ENCODE measurements at places on chromosomes 13 and 19. TPM values are rescaled to one million over a fixed set of nuclear protein-coding genes. Genes with fewer than 3 reads are reported as not detected.
A peak's percentile ranks its signal among the peaks of the same experiment; 100 is the strongest.

- no peak overlapping the region for H3K27ac ChIP-seq
- peaks cover 5% of the 10 kb centered on the region for H3K4me1 ChIP-seq
- no peaks in the 10 kb centered on the region for H3K36me3 ChIP-seq
- H3K4me3 ChIP-seq: no peak overlapping the region
These were observed 445.5 kb upstream of the SGCG start for GRCh38 chr13:22735011-22735995.

NPHS1 gene
- 0.57 TPM for total RNA-seq

DNA sequence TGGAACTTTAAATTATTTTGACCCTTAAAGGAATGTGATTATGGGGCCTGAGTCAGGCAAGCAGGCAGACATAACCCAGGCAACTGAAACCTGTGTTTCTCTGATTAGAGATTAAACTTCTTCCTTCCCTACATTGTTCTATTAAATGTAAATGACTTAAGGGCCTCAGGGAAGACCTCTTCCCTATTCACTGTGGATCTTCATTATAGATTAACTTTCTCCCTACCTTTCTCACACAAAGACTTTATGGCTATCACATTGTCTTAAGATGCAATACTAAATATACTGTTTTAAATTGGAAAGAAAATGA is 8.8 kb upstream of the METTL21C start:
- H3K36me3 ChIP-seq: no peaks in the 10 kb centered on the region
- no peak overlapping the region for H3K4me3 ChIP-seq
- no peaks in the 10 kb centered on the region for H3K27me3 ChIP-seq
- DNase-seq: no peak

GRCh38 chr19:38268539-38268938 is 4.2 kb downstream of the SPINT2 start:
- peak overlapping the region; percentile 99 for H3K27ac ChIP-seq
- H3K4me3 ChIP-seq: no peak overlapping the region
- H3K36me3 ChIP-seq: no peaks in the 10 kb centered on the region
- no peak for DNase-seq
- peaks cover 75% of the 10 kb centered on the region for H3K4me1 ChIP-seq

- no peaks in the 10 kb centered on the region for H3K4me1 ChIP-seq
- no peak for DNase-seq
- no peaks in the 10 kb centered on the region for H3K27me3 ChIP-seq
- H3K27ac ChIP-seq: no peak overlapping the region
- no peak overlapping the region for H3K4me3 ChIP-seq
These were observed 27.6 kb downstream of the DNAJC3 start for GRCh38 chr13:95704510-95704909.

DNA sequence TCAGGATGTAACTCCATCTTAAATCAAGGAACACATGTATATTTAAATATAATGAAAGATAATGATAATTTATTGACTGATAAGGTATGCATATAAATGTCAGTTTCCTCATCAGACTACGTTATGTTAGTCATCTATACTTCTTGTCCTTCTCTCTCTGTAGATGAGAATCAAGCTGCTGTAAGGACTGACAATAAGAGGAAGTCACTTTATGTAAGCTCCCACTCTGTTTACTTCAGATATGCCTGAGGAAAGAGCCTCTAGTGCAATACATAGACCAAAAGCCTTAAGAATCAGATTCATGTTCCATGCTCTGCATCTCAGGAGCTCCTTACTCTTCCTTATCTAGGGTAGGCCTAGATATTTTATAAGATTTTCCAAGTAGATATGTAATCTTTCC is 9.6 kb upstream of the SLITRK6 start:
- H3K4me3 ChIP-seq: no peak overlapping the region
- H3K4me1 ChIP-seq: no peaks in the 10 kb centered on the region
- no peak overlapping the region for H3K27ac ChIP-seq
- no peak for DNase-seq
- H3K27me3 ChIP-seq: no peaks in the 10 kb centered on the region

DNA sequence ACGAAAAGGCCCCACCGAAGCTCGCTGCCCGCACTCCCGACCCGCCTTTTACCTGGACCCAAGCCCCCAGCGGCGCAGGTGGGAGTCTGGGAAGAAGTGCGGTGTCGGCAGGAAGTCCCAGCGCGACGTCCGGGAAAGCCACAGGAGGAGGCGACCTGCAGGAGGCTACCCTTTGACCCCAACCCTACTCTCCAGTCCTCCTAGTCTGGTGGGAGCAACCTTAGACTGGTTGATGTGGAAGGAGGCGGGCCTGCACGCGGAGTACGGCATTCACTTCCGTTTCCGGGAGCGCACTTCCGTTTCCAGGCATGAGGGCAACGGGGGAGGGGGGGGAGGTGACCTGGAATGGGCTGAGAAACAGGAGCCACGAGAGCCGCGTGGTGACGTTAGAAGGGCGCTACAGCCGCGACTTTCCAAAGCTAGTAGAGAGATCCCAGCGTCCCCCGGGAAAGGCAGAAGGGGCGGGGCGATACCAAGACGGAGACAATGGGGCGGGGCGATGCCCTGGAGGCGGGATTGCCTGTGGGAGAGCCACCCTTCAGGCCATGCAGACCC is 28.5 kb downstream of the ZNF266 start:
- no peaks in the 10 kb centered on the region for H3K36me3 ChIP-seq
- no peak overlapping the region for H3K4me3 ChIP-seq
- no peak for DNase-seq
- H3K27ac ChIP-seq: no peak overlapping the region
- no peaks in the 10 kb centered on the region for H3K4me1 ChIP-seq

DNA sequence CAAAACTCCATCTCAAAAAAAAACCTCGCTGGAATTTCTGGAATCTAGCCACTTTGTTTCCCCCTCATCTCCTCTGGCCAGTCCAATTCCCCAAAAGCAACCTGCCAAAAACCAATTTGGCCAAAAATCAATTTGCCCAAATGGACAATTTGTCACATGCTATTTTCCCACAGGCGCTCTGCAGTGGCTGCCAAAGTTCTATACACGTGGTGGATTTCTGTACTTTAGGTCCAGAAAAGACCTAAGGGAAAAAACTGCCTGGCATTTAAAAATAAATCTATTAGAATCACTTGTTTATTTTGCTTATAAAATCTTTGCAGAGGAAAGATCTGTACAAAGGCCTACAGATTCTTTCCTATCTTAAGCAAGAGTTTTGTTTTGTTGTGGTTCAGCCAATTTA is 79.4 kb downstream of the MAP4K1 start:
- DNase-seq: no peak
- no peak overlapping the region for H3K4me3 ChIP-seq
- no peak overlapping the region for H3K27ac ChIP-seq
- H3K36me3 ChIP-seq: no peaks in the 10 kb centered on the region
- H3K4me1 ChIP-seq: peaks cover 2% of the 10 kb centered on the region

OLFM2 gene
- total RNA-seq: 19.9 TPM

DNA sequence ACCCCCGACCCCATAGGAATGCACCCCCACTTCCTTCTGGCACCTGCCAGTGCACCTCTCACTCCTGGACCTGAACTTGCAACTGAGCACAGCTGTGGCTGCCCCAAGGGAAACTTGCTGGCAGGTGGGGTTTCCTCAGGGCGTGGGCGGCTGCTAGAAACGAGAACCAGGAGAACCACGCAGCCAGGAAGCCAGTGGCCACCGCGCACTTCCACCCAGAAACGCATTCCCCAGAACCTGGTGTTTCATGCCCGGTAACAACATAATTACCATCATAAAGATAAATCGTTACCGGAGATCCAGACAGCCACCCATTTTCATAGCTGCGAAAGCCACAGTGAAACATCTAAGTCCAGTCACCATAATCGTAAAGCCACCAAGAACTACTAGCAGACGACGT is 75.2 kb upstream of the C13orf46 start:
- H3K4me3 ChIP-seq: no peak overlapping the region
- no peaks in the 10 kb centered on the region for H3K27me3 ChIP-seq
- no peaks in the 10 kb centered on the region for H3K36me3 ChIP-seq
- H3K27ac ChIP-seq: no peak overlapping the region

DNA sequence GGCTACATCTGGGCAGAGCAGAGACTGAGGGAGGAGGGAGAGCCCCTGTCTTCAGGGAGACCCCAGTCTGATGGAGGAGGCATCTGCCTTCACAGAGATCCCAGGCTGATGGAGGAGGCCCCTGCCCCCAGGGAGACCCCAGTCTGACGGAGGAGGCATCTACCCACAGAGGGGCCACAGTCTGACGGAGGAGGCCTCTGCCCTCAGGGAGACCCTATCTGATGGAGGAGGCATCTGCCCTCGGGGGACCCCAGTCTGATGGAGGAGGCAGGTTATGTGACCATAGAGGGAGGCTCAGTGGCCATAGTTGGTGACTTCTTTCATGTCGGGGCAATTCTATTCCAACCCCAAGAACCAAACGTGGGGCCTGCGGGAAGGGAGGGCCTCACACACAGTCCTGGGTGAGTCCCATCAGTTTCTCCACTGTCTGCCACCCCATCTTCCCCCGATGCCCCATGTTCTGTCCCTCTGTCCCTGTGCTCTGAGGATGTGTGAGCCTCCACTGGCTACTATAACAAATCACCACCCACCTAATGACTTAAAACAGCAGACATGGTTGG is 14.3 kb downstream of the MISP start:
- H3K27me3 ChIP-seq: no peaks in the 10 kb centered on the region
- peaks cover 7% of the 10 kb centered on the region for H3K4me1 ChIP-seq
- peaks cover 5% of the 10 kb centered on the region for H3K36me3 ChIP-seq
- no peak overlapping the region for H3K27ac ChIP-seq

DNA sequence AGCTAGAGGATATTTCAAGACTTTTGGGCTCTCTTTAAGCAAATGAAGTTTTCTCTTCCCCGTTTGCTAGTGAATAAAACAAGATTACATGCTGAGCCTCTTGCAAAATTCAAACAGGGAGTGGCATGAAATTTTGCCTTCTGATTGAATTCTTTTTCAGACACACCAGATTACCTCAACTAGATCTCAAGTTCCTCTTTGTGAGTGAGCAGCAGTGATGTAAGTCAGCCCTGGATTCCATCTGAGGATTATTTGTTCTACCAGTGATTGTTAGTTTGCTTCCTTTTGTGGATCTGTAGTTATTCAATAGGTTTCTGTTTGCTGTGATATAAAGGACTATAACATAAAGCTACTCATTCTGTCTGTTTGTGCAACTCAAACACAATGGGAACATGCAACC is 407.7 kb downstream of the LMO7 start:
- no peaks in the 10 kb centered on the region for H3K36me3 ChIP-seq
- no peak overlapping the region for H3K27ac ChIP-seq
- H3K4me3 ChIP-seq: no peak overlapping the region

DNA sequence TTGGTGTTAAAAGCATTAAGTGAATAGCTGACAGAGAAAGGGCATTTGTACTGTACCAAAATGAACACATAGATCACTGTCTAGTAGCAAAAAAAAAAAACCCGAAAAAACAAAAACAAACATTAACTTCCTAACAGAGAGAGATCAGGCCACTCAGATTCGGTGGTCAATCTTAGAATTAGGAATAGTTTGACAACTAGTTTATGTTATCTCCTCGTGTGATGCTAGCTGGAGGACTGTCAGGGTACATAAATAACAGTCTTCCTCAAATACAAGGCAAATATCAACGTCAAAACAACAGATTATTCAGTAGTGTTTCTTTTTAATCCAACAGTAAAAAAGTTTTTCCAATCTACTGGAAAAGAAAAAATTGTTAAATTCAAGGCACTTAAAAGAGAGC is 1.7 kb downstream of the ZMYM5 start:
- H3K4me1 ChIP-seq: peaks cover 41% of the 10 kb centered on the region
- H3K27ac ChIP-seq: peak overlapping the region; percentile 98
- no peaks in the 10 kb centered on the region for H3K36me3 ChIP-seq
- H3K4me3 ChIP-seq: peak overlapping the region; percentile 90

- peak; percentile 64 for DNase-seq
- H3K27me3 ChIP-seq: no peaks in the 10 kb centered on the region
- peak overlapping the region; percentile 23 for H3K27ac ChIP-seq
- H3K4me1 ChIP-seq: peaks cover 36% of the 10 kb centered on the region
- no peaks in the 10 kb centered on the region for H3K36me3 ChIP-seq
These were observed 25.6 kb upstream of the CXCL17 start for GRCh38 chr19:42468273-42468796.

GRCh38 chr19:45764475-45764874 is 4.6 kb downstream of the SIX5 start:
- H3K36me3 ChIP-seq: no peaks in the 10 kb centered on the region
- peaks cover 34% of the 10 kb centered on the region for H3K4me1 ChIP-seq
- no peak for DNase-seq
- no peaks in the 10 kb centered on the region for H3K27me3 ChIP-seq

DNA sequence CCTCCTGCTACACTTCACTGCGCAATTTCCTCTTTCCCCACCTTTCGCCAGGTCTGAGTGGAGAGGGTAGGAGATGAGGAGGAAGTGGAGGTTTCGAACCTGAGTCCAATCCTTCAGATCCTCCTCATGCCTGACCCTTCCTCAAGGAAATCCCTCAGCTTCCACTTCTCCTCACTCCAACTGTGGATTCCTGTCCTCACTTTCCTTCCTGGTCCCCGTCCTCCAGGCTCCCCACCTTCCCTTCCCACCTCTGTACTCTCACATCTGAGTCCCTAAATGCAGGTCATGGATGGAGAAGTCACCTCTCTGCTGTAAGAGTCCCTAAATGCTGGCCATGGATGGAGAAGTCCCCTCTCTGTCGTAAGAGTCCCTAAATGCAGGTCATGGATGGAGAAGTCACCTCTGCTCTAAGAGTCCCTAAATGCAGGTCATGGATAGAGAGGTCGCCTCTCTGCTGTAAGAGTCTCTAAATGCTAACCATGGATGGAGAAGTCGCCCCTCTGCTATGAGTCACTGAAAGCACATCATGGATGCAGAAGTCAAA is 3.1 kb downstream of the TMEM86B start:
- H3K4me3 ChIP-seq: no peak overlapping the region
- no peaks in the 10 kb centered on the region for H3K36me3 ChIP-seq

GRCh38 chr19:35052599-35053190 is 11.2 kb downstream of the HPN start:
- H3K27ac ChIP-seq: no peak overlapping the region
- no peaks in the 10 kb centered on the region for H3K4me1 ChIP-seq
- H3K36me3 ChIP-seq: no peaks in the 10 kb centered on the region
- no peaks in the 10 kb centered on the region for H3K27me3 ChIP-seq
- no peak for DNase-seq
- no peak overlapping the region for H3K4me3 ChIP-seq

Measured in HCT116 (cell line).